Activated CD8-positive, alpha-beta T cell treated with anti-CD3 and anti-CD28 coated beads, Interleukin-2, amount 10 ng/mL, durations not matched to agents 7 days and 5 days (primary cell): ENCODE measurements at places on chromosomes 4 and X. TPM values are rescaled to one million over a fixed set of nuclear protein-coding genes. Genes with fewer than 3 reads are reported as not detected.

DNA sequence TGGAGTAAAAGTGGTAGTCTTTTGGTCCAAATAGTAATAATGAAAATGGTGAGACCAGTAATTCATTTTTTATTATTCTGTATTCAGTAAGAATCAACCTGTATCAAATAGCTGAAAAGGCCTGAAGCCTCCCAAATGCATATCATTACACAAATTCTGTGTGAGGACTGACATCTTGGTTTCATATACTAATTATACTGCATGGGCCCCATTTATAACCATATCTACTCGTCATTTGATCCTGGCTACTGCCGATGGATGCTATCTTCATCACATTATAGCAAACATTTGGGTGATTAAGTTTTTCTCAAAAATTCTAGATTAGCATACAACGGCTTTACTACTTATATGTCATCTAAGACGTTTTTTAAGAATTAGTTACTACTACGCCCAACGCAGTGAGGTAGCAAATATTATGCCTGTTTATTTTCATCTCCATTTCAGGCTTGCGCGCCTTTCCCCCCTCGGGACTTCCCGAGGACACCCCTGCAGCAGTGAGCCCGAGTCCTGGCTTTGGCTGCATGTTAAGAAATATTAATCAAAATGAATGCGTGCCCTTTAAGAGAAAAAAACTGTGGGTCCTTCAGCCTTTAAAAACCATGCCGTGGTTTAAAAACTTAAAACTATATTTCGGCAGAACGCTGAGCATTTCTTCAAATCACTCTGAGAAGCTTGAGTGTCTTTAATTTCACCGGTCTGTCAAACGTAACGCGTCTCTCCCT, 814 bp upstream of the MMAA start:
- peak overlapping the region; percentile 98 for H3K27ac ChIP-seq
- DNase-seq: peak; percentile 30
- peaks cover 6% of the 10 kb centered on the region for H3K27me3 ChIP-seq
- peaks cover 21% of the 10 kb centered on the region for H3K36me3 ChIP-seq
- peaks cover 29% of the 10 kb centered on the region for H3K4me1 ChIP-seq

DNA sequence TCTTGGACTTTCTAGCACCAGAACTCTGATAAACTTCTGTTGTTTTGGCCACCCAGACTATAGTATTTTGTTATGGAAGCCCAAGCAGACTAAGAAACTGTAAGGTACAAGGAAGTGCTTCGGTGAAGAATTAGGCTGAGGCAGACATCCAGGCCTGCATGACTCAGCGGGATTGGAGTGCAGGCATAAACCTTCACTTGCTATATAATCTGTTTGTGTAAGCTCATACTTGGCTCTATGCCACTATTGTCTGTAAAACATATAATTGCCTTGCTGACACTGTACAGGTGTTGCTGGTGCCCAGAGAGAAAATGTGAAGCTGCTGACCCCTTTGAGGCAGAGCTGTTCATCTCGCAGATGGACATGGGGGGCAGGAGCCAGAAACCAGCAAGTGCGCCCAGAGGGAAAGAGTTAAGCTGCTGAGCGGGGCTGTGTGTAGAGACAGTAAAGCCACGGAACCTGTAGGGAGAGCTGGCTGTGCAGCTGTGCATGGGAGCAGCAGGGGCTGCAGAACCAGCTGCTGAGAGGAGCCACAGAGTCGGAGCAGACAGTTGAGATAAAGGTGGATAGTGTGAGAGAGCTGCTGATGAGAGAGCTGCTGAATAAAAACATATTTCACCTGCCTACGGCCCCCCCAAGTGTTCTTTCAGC, 96.2 kb downstream of the RBM46 start:
- H3K27me3 ChIP-seq: no peaks in the 10 kb centered on the region
- H3K4me1 ChIP-seq: no peaks in the 10 kb centered on the region
- no peak overlapping the region for H3K4me3 ChIP-seq
- H3K27ac ChIP-seq: no peak overlapping the region
- DNase-seq: no peak

GRCh38 chr4:160685729-160686128, 1478.1 kb downstream of the FSTL5 start:
- H3K36me3 ChIP-seq: no peaks in the 10 kb centered on the region
- no peak overlapping the region for H3K27ac ChIP-seq
- no peak overlapping the region for H3K4me3 ChIP-seq
- H3K27me3 ChIP-seq: no peaks in the 10 kb centered on the region

GRCh38 chr4:113411496-113411938, 350.0 kb downstream of the CAMK2D start:
- no peaks in the 10 kb centered on the region for H3K36me3 ChIP-seq
- H3K4me3 ChIP-seq: no peak overlapping the region
- peaks cover 14% of the 10 kb centered on the region for H3K27me3 ChIP-seq
- peaks cover 4% of the 10 kb centered on the region for H3K4me1 ChIP-seq
- no peak for DNase-seq

DNA sequence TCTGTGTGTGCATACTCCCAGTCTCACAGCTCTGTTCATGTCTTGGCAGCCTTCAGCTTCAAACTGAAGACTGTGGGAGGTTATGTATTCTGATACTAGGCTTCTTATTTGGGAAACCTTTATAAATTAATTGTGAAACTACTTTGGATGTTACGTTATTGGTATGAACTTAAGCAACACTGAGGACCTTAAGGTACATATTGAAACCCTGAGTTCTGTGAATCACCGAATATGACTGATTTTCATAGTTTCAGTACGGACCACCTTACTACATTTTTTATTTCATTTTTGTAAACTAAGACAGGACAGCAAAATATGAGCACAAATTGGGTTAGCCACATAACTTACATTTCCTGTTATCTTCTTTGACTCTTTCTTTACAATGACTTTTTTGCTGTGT, 498.4 kb downstream of the PDGFC start:
- no peaks in the 10 kb centered on the region for H3K4me1 ChIP-seq
- H3K36me3 ChIP-seq: no peaks in the 10 kb centered on the region
- H3K4me3 ChIP-seq: no peak overlapping the region
- H3K27me3 ChIP-seq: no peaks in the 10 kb centered on the region
- no peak overlapping the region for H3K27ac ChIP-seq
- no peak for DNase-seq

CNGA2 gene
- not detected for total RNA-seq
